Activated CD4-positive, alpha-beta T cell treated with anti-CD3 and anti-CD28 coated beads for 48 hours (primary cell): ENCODE measurements at places on chromosomes 13 and 19.

- DNase-seq: no peak
Observed at GRCh38 chr19:43606569-43607229, 5.2 kb upstream of the SRRM5 start.

DNA sequence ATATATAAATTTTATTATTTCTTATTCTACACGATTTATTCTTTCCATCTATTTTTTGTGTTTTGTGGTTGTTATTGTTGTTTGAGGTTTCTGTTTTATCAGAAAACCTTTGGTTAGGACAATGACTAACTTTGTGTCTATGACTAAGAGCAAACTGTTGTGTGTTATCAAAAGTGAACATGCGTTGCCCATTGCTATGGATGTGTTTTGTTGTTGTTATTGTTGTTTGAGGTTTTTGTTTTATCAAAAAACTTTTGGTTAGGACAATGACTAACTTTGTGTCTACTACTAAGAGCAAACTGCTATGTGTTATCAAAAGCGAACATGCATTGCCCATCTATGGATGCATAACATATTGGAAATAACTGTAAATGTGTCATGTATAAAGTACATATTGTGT, 692.3 kb downstream of the SLITRK1 start:
- DNase-seq: no peak

DNA sequence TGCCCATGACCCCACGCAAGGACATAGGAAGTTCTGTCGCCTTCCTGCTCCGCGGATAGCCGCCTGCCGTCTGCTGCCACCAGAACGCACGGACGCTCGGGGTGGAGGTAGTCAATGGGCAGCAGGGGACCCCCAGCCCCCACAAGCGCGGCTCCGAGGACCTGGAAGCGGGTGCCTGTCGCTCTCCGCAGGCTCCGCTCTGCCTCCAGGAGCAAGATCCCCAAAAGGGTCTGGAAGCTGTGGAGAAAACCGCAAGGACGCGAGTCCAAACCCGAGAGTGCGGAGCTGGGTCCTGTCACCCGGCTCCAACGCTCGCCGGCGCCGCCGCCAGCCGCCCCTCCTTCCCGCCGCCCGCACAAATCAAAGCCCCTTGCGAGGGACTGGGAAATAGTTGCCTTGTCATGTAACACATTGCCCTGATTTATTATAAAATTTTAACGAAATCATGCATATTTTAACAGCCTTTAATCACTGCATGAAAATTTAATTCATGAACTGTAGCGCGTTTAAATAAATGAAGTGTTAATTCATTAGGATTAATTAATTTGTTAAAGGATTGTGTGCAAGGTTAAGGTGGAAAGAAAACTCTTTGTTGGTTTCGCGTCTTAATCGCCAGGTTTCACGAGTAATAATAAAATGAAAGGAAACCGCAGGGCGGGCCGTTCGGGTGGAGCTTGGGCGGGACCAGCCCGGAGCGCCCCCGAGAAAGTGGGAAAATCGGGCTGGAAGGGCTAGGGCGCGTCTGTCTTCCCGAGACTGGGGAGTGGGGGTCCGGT, 5.5 kb upstream of the POU4F1 start:
- DNase-seq: no peak

DNA sequence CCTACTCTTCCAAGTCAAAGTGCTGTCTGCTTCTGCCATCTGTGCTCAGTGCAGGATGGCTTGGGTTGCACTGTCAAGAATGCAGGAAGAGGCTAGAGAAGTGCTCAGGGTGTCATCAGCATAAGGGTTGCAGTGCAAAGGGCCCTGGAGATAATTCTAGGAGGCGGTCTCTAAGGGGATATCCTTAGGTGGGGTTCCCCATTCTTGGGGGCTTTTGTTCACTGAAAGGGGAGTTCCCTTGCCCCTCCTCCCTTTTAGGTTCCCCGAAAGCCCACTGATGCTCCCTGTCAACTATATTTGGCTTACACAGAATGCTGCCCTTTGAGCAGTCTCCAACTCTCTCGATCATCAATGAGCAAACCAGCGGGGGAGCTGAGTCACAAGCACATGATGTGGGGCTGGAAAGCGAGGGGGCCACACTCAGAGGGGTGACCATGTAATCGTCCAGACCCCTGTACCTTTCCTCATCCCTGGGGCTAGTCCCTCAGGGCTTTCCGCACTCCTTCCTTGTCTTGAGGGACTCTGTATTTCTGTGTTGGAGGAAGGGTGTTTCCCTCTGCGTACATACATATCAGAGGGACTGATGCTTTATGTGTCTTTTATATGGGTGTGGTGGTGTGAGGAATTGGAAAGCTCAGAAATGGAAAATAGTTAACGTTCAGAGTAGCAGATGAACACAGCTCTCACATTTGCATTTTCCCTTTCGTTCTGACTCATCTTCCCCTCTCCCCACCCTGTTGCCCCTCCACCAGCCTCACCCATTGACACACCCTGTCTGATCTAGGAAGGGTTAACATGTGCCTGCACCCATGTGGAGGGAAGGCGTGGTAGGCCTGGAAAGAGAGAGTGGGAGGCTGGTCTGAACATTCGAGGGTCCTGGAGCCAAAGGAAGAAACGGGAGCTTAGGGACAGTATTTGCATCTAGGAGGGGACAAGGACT, 6.7 kb downstream of the ZBTB32 start:
- peak; percentile 81 for DNase-seq

DNA sequence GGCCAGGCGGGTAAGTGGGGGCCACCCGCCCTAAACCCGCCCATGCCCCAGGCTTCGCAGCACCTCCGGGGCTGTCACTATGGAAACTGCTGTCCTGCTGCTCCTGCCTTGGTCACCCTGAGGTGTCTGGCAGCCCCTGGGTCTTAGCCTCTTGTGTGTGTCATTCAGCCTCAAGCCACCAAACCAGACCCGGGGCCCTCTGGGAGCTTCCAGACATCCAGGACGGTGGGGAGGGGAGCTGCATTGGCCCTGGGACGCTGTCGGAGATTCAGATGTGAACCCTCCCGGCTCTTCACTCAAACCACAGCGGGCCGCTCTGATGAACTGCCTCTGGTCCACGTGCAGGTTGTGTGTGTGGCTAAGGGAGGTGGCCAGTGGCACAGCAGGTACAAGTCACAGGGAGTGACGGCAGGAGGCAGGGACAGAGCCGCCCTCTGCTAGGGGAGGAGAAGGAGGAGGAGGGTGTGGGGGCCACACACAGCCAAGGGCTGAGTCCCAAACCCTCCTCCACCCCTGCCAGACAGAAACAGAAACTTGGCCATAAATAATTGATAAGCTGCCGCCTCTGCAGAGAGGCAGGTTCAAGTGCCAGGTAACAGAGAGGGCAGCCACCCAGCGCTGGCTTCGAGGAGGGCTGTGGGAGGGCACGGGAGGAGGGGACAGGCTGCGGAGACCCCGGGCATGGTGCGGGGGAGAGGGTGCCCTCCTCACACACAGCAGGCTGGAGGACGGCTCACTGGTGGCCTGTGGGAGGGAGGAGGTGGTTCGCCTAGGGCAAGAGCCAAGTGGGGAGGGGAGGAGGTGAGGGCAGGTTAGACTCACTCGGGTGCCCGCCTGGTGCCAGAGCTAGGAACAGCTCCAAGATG, 8.0 kb downstream of the NANOS3 start:
- DNase-seq: no peak

DNA sequence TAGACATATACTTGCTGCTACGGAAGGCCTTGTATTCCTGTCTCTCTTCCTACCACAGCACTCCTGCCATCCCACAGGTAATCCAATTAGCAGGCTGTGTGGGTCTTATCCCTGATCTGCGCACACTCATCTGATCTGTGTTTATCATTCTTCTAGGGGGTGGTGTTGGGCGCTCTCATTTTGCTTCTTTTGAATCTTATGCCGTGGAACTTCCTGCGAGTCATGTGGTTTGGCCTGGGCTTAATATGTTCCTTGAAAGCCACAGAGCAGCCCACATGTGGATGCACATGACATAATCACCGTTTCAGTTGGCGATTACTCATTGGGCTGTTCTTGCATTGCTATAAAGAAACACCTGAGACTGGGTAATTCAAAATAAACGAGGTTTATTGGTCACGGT, 7.5 kb downstream of the RASA3 start:
- peak; percentile 85 for DNase-seq

DNA sequence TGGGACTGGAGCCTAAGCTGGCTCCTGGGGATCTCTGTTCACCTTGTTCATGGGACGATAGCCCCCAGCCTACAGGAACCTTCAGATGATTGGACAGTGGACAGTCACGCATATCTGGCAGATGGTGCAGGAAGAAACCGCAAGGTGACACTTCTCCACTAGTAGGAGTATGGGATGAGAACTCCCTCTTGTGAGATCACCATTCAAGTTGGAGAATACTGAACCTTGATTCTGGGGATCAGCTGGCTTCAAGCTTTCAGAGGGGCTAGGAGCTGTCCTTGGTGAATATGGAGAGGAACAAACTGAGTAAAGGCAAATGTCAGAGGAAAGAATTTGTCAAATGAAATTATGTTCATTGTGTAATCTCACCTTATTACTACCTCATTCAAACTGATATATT, 204.5 kb downstream of the PDS5B start:
- DNase-seq: no peak
